ENCODE measurements at places on chromosomes 5 and 9. TPM values are rescaled to one million over a fixed set of nuclear protein-coding genes. Genes with fewer than 3 reads are reported as not detected.

Gene TSSK1B
- 1.2 TPM for total RNA-seq

DNA sequence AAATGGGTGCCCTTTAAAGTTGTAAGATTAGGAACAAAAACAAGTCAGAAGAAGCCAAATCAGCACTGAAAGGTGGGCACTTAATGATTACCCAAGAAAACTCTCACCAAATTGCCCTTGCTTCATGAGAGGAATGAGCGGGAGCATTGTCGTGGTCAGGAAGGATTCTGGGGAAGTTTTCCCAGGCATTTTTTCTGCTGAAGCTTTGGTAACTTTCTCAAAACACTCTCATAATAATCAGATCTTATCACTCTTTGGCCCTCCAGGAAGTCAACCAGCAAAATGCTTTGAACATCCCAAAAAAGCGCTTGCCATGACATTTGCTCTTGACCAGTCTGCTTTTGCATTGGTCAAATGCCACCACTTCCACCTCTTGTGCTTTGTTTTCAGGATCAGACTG, 10.4 kb upstream of the PCDHGC3 start:
- H3K27ac ChIP-seq, result no peak overlapping the region
- H3K4me1 ChIP-seq, result no peaks in the 10 kb centered on the region
- no peaks in the 10 kb centered on the region for H3K36me3 ChIP-seq

Gene SIT1
- 2.5 TPM for total RNA-seq

Gene PCDHB4
- 8.3 TPM for total RNA-seq

DNA sequence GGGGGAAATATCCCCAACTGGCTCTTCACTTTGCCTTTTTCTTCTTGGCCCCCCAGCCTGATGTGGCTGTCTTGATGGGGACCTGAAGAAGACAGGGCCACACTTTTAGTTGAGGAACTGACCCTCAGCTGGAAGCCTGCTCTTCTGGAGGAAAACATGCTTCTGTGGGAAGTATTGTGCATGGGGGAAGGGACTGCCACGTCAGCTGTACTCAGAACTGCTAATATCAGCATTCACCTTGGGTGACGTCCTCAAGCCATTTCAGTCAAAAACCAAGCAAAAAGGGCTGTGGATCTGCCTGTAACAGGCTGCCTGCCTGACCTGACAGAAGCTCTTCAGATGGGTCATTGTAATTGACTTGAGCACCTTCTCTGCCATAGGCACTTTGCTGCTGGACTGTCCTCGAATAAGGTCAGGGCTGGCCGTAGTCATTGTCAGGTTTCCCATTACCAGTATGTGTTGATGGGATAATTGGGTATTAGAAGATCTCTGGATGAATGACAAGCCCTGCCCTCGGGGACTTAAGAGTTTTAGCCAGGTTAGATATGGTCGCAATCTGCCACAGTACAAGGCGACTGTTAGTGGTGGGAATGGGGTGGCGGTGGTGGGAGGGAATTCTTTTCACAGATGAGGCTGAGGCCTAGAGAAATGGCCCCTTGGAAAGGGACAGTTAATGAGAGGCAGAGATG, 10.4 kb downstream of the RAI14 start:
- no peaks in the 10 kb centered on the region for H3K27me3 ChIP-seq
- H3K27ac ChIP-seq, result no peak overlapping the region
- no peak for DNase-seq
- H3K36me3 ChIP-seq, result no peaks in the 10 kb centered on the region
- peaks cover 5% of the 10 kb centered on the region for H3K4me1 ChIP-seq

Gene ACER2
- total RNA-seq, result 3.9 TPM

- no peaks in the 10 kb centered on the region for H3K4me1 ChIP-seq
- no peaks in the 10 kb centered on the region for H3K27me3 ChIP-seq
- H3K36me3 ChIP-seq, result no peaks in the 10 kb centered on the region
- H3K4me3 ChIP-seq, result no peak overlapping the region
Measured at GRCh38 chr9:136255896-136256890, 10.6 kb upstream of the QSOX2 start.

Gene MZB1
- not detected for total RNA-seq

Gene PDE8B
- 5.9 TPM for total RNA-seq

- H3K4me3 ChIP-seq, result no peak overlapping the region
- DNase-seq, result no peak
- H3K36me3 ChIP-seq, result no peaks in the 10 kb centered on the region
- no peaks in the 10 kb centered on the region for H3K27me3 ChIP-seq
- no peaks in the 10 kb centered on the region for H3K4me1 ChIP-seq
- no peak overlapping the region for H3K27ac ChIP-seq
Measured at GRCh38 chr5:125835293-125836172, 587.7 kb upstream of the GRAMD2B start.

- H3K27me3 ChIP-seq, result no peaks in the 10 kb centered on the region
- no peaks in the 10 kb centered on the region for H3K4me1 ChIP-seq
- no peak overlapping the region for H3K27ac ChIP-seq
Measured at GRCh38 chr9:22415941-22416691, 30.5 kb upstream of the DMRTA1 start.

- no peaks in the 10 kb centered on the region for H3K4me1 ChIP-seq
- no peaks in the 10 kb centered on the region for H3K27me3 ChIP-seq
- no peak overlapping the region for H3K4me3 ChIP-seq
- DNase-seq, result no peak
- H3K27ac ChIP-seq, result no peak overlapping the region
Measured at GRCh38 chr5:69001627-69002026, 92.2 kb upstream of the SLC30A5 start.

Gene AP3S1
- total RNA-seq, result 36.8 TPM

- no peaks in the 10 kb centered on the region for H3K27me3 ChIP-seq
- no peak overlapping the region for H3K27ac ChIP-seq
- no peak for DNase-seq
- no peaks in the 10 kb centered on the region for H3K36me3 ChIP-seq
- H3K4me1 ChIP-seq, result peaks cover 8% of the 10 kb centered on the region
Measured at GRCh38 chr5:179235416-179236400, 109.6 kb downstream of the ADAMTS2 start.

DNA sequence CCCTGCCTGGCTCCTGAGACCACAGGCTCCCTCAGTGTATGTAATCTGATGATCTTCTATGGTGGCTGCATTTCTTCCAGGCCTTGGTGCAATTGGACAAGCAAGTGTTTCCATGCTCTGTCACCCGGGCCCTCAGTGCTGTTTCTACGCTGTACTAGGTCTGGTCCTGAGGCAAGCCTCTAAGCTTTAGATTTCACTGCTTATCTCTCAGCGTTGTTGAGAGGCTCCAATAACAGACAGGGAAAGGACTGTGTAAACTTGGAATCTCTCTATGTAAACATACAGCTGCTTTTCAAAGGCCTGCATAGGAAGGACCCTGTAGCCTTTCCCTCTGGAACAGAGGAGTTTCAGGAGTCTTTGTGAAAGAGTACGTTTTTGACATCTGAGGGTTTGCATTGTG, 38.6 kb upstream of the NFIB start:
- H3K27me3 ChIP-seq, result no peaks in the 10 kb centered on the region
- peaks cover 41% of the 10 kb centered on the region for H3K4me1 ChIP-seq
- no peaks in the 10 kb centered on the region for H3K36me3 ChIP-seq
- H3K27ac ChIP-seq, result peak overlapping the region; percentile 28
- no peak overlapping the region for H3K4me3 ChIP-seq

Measured in vagina (tissue), 2 donors.